ENCODE measurements at places on chromosomes 12 and 14. TPM values are rescaled to one million over a fixed set of nuclear protein-coding genes. Genes with fewer than 3 reads are reported as not detected.

The RFX4 gene
- not detected for total RNA-seq

DNA sequence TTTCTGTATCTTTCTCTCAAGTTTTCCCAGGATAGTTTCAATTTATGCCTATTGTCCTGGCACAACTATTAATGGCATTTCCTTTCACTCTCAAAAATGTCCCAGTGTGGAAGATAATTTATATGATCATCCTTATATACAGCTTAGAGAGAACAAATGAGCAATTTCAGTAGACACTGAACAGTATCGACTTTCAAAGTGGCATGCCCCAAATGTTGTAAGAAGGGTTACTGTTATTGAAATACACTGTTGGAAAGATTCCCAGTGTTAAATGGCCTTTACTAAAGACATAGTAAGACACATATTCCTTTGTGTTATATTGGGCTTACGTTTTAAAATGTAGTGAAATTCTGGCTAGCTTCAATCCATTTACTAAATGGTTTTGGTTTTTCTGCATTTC is 202.3 kb upstream of the CDKN3 start:
- no peak for DNase-seq

DNA sequence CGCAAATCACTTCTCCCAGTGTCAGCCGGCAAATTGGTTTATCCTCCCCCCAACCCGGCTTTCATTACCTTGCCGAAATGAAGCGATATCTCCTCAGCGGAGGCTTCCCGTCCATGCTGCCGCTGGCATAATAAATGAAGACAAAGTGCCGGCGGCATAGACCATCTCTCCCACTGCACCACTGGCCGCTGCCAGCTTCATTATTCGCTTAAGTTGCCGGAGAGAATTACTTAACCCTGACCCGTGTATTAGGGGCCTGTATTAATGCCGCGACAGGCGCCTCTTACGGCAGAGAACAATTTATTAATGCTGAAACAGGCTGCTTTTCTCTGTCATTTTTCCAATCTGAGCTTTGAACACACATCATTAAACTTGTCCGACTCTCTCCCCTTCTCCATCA is 17.5 kb upstream of the GPATCH2L start:
- DNase-seq = no peak

DNA sequence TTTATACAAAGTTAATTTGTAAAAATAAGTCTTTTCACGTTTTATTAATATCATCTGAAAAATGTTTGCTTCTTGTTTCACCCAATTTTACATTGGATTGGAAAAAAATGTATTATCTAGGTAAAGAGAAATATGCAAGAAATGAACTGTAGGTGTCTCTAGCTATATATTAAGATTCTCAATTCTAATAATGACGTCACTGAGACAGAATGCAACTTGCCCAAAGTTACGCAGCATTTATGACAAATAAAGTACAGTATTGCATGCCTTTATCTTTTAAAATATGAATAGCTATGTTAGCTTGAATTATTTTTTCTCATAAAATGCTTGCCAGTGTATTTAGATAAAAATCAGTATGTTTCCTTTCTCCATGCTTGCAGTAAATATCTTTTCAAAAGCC is 728.8 kb downstream of the RERGL start:
- no peak for DNase-seq

DNA sequence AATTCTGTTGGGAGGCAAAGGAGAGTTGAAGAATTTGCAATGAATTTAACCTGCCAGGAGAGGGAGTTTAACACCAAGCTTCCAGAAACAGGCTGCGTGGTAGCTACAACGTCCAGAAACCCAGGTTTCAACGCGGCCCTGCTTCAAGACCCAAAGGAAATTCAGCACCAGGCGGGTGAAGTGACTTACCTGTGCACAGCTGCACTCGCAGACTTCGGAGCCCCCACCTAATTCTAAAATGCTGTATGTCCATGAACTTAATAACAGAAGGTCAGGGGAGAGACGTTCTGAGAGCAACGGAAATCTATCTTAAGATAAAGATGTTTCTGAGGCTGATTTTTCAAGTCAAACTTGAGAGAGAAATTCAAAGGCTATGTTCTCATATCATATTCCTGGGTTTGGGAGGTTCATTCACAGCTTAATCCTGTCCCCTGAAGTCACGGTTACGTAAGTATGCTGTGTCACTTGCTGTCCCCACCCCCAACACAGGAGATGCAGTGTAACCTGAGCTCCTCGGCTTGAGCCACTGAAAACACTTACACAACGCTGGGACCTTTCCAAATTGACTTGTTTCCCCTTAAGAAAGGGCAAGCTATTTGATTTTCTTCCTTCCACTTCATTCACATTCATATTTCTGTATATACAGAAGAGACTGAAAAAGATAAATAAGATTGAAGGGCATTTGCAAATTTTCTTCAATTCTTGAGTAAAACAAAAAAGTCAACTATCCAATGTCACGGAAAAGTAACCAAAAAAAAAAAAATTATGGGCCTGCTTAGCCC is 22.7 kb downstream of the CLIP1 start:
- DNase-seq = no peak

GRCh38 chr12:2980630-2981029 is 21.4 kb downstream of the TEAD4 start:
- DNase-seq = no peak

DNA sequence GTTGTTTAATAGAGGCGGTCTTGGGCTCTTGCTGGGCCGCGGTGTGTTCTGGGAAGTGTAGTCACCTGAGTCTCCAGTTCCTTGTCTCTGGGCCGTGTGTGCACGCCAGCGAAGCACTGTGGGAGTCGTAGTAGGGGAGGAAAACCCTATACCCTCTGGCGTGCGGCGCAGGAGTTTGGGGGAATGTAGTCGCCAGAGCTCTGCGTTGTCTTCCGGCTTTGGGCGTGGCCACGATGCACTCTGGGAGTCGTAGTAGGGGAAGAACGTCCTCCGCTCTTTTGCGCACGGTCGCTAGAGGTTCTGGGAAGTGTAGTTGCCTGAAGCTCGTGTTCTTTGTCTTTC is 726 bp upstream of the ZNF140 start:
- peak; percentile 98 for DNase-seq

GRCh38 chr14:93734086-93734822 is 54.0 kb downstream of the PRIMA1 start:
- no peak for DNase-seq

GRCh38 chr12:54427106-54427505 is 8.0 kb upstream of the ITGA5 start:
- DNase-seq = no peak

GRCh38 chr14:64763801-64764621 is 59.8 kb downstream of the PLEKHG3 start:
- no peak for DNase-seq

- no peak for DNase-seq
Observed at GRCh38 chr12:124668602-124669001, 101.2 kb upstream of the NCOR2 start.

- no peak for DNase-seq
Observed at GRCh38 chr12:40314927-40315326, 90.1 kb downstream of the LRRK2 start.

GRCh38 chr12:57127101-57127725 is 1.1 kb upstream of the LRP1 start:
- no peak for DNase-seq

GRCh38 chr12:117452112-117452511 is 90.7 kb upstream of the NOS1 start:
- no peak for DNase-seq

GRCh38 chr12:50841716-50842531 is 802 bp upstream of the TMPRSS12 start:
- no peak for DNase-seq

The NPAS3 gene
- 2.4 TPM for total RNA-seq

GRCh38 chr12:19398376-19399363 is 40.6 kb upstream of the AEBP2 start:
- no peak for DNase-seq

GRCh38 chr12:93624595-93625294 is 52.3 kb downstream of the SOCS2 start:
- DNase-seq = no peak

- DNase-seq = no peak
Observed at GRCh38 chr14:75260025-75260763, 18.4 kb upstream of the FOS start.

The TM7SF3 gene
- 46.9 TPM for total RNA-seq

- no peak for DNase-seq
Observed at GRCh38 chr14:20803223-20803622, 579 bp upstream of the RNASE1 start.

- no peak for DNase-seq
Observed at GRCh38 chr12:65632131-65632855, 192.0 kb upstream of the HMGA2 start.

The GPR65 gene
- not detected for total RNA-seq

DNA sequence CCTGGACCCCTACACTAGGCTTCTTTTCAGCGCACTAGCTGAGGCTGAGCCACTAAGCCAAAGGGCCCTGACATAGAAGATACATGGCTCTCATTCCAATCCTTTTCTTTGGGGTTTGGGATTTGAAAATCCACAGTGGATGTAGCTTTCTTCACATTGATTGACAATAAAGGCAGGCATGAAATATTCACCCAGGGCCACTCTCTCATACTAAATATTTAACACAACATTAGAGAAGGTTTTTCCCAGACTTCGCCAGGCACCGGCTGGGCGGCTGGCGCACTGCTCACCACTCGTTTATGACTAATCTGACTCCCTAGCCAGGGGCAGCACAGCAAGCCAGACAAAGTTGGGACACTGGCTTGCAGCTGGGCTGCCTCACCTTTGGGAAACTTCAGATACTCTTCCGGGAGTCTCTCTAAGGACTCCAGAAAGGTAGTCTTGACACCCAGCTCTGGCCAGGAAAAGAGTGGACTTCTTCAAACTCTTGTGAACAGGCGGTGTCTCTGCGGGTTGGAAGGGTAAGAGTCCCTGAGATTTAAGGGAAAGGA is 699 bp upstream of the HOXC11 start:
- no peak for DNase-seq

The IFNG-AS1 gene
- not detected for total RNA-seq

- DNase-seq = no peak
Observed at GRCh38 chr14:76126076-76126475, 25.6 kb upstream of the GPATCH2L start.

- no peak for DNase-seq
Observed at GRCh38 chr12:50127546-50127945, 15.5 kb downstream of the COX14 start.

DNA sequence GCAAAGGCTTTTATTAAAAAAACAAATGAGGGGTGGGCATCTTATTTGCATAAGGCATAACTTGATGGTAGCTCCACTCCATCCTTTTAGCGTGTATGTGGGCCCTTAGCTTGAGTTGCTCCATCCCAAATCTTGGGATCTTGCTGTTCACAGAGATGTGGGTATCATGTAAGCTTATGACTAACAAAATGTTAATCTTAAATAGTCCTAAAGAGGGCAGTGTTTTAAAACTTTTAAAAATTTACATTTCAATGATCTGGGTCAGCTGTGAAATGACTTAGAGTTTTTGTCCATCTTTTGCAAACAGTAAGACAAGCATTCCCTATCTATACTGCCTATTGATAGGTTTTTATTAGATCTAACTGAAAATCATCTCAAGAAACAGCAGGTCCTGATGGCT is 86.0 kb downstream of the SLCO1A2 start:
- DNase-seq = no peak

GRCh38 chr12:115698257-115698656 is 579.2 kb downstream of the MED13L start:
- no peak for DNase-seq

DNA sequence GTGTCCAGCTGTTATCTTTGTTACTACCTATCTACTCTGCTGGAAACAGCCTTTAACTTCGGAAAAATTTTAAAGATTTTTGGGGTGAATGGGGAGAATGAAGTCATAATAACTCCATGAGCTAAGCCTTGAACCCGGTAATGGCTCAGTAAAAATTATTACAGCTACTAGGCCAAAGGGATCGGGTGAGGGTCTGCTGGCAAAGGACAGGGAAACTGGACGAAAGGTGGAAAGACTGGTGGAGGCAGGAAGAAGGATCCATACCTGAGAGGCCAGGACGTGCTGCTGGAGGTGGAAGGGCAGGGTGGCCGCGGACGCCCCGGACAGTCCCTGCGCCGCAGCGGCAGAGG is 10.1 kb downstream of the TBX3 start:
- DNase-seq = no peak

GRCh38 chr14:79037593-79037992 is 867.4 kb downstream of the NRXN3 start:
- DNase-seq = no peak

The LPAR5 gene
- total RNA-seq = 0.32 TPM

DNA sequence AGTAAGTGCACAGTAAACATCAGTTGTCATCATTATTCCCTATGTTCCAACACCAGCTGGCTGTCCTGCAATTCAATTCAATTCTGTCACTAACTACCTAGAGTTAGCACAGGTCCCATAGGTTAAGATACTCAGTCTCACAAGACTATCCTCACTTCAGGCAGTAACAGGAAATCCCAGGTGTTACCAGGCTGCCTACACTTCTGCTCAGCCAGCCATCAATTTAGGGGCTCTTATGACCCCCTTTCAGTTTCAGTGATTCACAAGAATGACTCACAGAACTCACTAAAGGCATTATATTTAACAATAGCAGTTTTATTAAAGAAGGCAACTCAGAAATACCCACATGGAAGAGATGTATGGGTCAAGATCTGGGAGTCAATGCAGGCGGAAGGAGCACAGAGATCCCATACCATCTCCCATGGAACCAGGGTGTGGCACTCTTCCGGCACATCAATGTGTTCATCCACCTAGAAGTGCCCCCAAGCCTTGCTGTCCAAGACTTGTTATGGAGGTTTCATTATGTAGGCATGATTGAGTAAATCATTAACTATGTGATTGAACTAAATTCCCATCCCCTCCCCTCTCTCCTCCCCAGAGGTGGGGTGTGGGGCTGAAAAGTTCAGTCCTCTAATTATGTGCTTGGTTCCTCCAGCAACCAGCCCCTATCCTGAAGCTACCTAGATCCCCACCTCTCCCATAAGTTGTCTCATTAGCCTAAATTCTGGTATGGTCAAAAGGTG is 120.8 kb upstream of the WSCD2 start:
- no peak for DNase-seq
